ENCODE measurements at places on chromosomes 11 and 22.

- no peak for DNase-seq
Measured at GRCh38 chr11:2825261-2825888, 60.2 kb downstream of the CDKN1C start.

GRCh38 chr11:8287297-8287696 is 23.6 kb upstream of the LMO1 start:
- no peak for DNase-seq

DNA sequence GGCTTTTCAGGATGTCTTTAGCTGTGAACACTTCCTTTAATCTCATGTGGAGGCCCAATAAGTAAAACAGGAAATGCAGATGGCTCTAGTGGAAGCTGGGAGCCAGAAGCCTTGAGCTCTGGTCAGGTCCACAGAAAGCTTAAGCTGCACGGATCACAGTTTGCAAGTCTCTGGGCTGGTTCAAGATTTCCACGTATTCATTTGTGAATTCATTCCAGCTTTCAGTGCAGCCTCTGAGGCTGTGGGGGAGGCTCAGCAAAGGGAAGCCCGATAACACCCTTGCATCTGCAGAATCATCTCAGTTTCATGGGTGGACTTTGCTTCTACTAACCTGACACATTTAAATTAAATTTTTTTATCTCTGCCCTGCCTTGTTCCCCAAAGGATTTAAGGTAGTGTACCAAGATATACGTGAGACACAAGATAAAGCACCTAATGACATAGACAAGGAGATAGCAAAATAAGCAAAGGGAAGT is 65.6 kb downstream of the ISX start:
- no peak for DNase-seq

DNA sequence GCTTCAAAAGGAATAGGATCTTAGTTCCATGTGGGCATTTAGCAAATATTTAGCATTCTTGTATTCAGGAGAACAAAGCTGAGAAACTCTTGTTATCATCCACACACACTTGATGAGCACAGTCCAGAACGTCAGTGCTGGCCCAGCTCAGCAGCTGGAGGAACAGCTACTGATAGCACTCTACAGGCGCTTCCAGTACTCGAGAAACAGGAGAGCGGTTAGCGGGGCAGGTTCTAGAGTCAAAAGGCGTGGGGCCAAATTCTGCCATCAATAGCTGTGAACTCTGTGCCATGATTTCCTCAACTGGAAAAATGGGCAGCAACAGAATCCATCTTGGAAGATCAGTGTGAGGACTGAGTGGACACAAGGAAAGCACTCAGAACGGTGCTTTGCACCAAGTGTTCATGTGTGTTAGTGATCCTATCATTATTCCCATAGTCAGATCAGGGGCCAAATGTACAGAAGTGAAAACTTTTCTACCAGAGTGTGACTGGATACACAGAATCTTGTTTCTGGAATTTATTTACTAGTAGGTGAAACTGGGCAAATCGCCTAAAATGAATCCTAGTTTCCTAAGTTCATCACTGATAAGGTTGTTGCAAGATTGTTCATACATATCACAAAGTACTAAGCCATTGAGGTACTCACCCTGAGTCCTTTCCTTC is 3.2 kb downstream of the JOSD1 start:
- no peak for DNase-seq

DNA sequence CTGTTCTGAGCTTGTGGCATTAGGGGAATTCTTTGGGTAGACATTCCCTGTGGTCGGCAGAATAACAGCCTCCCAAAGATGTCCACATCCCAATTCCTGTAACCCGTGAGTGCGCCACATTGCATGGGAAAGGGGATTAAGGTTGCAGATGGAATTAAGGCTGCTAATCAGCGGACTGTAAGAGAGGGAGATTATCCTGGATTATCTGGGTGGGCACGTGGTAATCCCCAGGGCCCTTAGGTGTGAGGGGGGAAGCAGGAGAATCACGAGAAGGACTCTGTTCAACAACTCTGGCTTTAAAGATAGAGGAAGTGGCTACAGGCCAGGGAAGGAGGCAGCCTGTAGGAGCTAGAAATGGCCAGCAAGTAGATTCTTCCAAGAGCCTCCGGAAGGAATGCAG is 16.0 kb downstream of the CACNG2 start:
- no peak for DNase-seq

DNA sequence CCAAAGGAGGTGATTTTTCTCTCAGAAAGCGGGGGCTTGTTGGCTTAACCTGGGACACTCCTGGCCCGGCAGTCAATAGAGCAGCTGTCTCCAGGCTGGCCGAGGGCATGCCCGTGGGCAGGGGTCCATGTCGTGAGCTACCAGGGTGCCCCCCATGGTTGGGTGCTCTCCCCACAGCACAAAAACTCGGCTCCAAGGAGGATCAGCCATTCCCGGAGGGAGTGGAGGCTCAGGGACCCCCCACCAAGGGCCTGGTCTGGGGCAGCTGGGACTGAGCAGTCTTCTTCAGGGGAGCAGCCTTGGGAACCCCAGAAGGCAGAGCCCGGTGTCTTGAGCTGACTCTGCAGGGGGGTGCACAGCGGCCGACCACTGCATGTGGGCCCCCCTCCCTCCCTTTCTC is 20.8 kb upstream of the TH start:
- no peak for DNase-seq

- DNase-seq: no peak
Measured at GRCh38 chr22:47598864-47599263, 836.4 kb downstream of the TBC1D22A start.

- no peak for DNase-seq
Measured at GRCh38 chr22:26587991-26588613, 1.8 kb downstream of the TPST2 start.

- no peak for DNase-seq
Measured at GRCh38 chr11:100555931-100556330, 131.2 kb upstream of the ARHGAP42 start.

GRCh38 chr22:39422101-39422500 is 22.5 kb downstream of the TAB1 start:
- no peak for DNase-seq

- no peak for DNase-seq
Measured at GRCh38 chr11:9266132-9266736, 1.1 kb upstream of the DENND5A start.
